Activated T-cell treated with anti-CD3 and anti-CD28 coated beads for 4 hours (primary cell): ENCODE measurements at places on chromosomes 12 and 14.

DNA sequence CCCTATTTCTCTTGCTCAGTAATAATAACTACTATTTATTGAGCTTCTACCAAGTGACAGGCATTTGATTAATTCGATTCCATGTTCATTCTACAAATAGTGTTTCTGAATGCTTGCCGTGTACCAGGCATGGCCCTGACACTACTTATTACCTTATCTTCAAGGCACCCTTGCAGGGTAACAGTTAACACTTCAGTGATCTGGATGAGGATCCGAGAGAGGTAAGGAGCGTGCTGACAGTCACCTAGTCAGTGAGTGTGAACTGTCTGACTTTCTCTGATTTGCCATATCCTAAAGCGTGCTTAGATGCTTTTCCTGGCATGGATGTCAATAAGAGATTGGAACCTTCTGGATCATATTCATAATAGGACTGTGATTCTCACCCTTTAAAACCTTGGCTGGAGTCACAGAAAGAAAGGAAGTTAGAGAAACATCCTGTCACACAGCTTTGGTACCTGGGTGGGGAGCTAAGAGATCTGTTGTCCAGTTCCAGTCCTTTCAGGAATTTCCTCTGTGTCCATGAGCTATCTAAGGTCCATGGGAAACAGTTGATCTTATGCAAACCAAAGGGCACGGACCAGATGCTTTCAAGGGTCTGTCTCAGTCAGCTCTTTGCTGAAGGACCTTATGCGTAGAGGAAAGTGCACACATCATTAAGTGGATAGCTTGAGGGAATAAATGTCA is 54.8 kb downstream of the PPFIBP1 start:
- no peak for DNase-seq

GRCh38 chr12:50052964-50053363 is 4.4 kb upstream of the ASIC1 start:
- DNase-seq: no peak

DNA sequence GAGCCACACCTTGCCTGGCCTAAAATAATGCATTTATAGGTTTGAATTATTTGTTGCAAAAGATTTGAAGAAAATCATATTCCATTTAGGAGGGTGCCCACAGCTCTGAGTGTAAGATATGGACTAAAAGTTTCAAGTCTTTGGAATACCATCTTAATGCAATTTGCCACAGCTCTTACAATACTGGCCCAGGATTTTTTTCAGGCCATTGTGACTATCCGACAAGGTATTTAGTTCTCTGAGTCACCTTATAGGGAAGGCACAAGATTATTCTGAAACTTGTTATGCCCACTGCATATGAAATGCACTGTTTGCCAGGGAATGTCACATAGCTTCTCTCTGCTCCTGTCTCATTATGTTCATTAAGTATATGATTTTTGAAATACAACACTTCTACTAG is 29.6 kb upstream of the SLC6A13 start:
- DNase-seq: no peak

- no peak for DNase-seq
These were observed 124.4 kb downstream of the KIF26A start for GRCh38 chr14:104262515-104263514.

DNA sequence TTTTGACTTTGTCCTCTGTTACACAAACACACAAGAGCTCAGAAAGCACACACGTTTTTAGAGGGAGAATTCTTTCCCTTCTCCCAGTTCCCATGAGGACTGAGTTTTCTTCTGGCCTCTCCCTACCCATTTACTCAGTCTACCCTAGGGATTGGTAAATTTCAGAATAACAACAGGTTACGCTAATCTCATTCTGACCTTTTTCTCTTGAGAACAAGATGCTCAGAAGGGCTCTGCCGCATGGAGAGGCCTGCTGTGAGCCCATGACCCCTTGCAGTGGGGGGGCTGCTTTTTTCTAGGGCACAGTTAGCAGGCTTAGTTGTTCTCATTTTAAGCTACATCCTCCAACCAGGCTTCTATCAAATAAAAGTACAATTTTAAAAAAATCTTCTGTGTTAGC is 69.5 kb downstream of the GPR135 start:
- DNase-seq: no peak

DNA sequence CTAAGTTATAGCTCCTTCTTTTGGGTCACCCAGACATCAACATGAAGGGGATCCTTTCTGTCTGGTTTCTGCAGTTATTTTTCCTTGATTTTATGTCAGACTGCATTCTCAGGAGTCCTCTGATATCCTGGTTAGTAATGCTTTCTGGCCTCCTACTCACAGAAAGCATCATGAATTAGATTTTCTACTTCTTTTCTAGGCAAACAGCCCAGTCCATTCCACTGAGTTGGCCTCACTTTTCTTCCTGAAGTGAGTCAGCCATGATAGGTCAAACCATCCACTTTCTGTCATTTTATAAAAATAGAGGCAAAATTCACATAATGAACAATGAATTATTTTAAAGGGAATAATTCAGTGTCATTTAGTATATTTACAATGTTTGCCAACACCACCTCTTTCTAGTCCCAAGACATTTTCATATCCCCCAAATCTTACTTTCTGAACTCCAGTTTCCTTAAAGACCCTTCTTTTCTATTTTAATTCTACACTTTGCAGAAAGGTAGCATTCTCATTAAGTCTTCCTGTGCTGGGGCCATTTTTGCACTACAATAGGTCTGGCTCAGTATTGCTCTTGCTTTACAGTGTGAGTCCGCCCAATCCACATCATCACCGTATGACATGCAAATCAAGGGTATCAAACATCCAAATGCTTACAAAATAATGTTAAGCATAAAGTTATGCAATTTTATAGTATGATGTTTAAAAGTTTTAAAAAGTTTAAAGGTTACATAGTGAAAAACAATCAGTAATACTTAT is 95.1 kb downstream of the UNC79 start:
- no peak for DNase-seq

- no peak for DNase-seq
These were observed 52.6 kb upstream of the BICD1 start for GRCh38 chr12:32053881-32054624.

DNA sequence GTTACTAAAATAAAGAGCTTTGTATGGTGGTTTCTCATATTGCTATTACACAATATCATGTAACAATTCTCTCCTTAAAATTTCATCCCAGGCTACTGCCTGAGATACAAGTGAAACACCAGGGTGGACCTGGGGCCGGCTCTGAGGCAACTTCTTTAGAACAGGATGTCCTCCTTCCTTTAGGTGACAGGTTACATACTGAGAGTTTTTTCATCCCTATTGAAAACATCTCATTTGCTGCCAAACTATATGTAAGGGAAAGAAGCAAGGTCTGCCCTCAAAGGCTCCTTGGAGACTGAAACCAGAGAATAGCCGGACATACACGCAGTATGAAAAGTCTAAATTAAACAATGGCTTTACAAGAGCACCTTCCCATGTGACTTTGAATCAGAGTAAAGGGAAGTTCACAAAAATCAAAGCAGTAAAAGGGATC is 139.9 kb downstream of the DUSP6 start:
- DNase-seq: no peak
